ENCODE measurements at places on chromosomes 11 and 22.
A peak's percentile ranks its signal among the peaks of the same experiment; 100 is the strongest.

GRCh38 chr11:57530596-57531507 is at the start of gene TIMM10:
Gene TIMM10, minus strand, starts transcription at chr11:57530754. Its CDS starts 565 bp downstream, at chr11:57530189.
- peak; percentile 99 for DNase-seq

GRCh38 chr11:36622431-36623136 is 24.5 kb upstream of the RAG2 start:
- DNase-seq: peak; percentile 6

- DNase-seq: peak; percentile 30
Observed at GRCh38 chr11:33187998-33188722, 26.9 kb upstream of the CSTF3 start.

- no peak for DNase-seq
Observed at GRCh38 chr11:131767421-131767820, 397.0 kb downstream of the NTM start.

- DNase-seq: no peak
Observed at GRCh38 chr11:64933935-64934681, 1.6 kb downstream of the GPHA2 start.

DNA sequence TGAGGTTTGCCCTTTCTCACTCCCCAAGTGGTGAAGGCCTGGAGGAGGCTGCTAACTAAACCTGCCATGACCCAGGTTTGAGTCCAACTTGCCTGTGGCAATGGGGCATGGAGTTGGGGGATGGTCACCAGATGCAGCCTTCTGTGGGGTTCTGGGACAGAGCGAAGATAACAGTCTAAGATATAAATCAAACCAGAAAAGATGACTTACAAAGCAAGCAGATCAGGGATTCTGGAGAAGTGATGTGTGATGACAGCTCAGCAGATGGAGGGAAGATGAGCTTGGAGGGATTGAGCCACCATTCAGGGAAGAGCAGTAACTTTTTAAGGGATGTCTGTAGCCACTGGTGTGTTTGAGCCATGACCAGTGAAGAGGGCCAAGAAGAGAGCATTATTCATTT is 63.6 kb downstream of the MTNR1B start:
- DNase-seq: no peak

- DNase-seq: peak; percentile 76
Observed at GRCh38 chr11:64316672-64317324, 561 bp downstream of the TRMT112 start.

- peak; percentile 42 for DNase-seq
Observed at GRCh38 chr11:62665599-62666258, 617 bp downstream of the CSKMT start.

DNA sequence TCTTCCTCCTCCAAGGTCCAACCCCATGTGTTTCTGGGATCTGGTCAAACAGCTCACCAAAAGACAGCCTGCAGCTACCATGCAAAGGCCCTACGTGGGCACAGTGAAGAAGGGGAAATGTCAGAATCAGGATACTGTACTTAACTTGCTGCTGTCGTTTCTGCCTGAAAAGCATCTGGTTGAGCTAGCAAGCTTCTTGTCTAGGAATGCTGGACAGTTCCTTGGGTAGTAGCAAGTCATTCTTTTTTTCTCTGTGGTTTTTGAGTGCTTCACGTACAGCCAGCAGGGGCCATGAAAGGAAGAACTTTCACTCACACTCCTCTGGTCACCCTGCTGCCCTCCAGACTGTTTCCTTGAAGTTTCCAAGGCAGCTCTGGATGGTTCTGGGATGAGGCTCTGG is 24.7 kb downstream of the RCOR2 start:
- no peak for DNase-seq

GRCh38 chr22:22085702-22086500 is 103.3 kb upstream of the TOP3B start:
- no peak for DNase-seq

- no peak for DNase-seq
Observed at GRCh38 chr11:106400949-106401570, 323.6 kb downstream of the AASDHPPT start.

DNA sequence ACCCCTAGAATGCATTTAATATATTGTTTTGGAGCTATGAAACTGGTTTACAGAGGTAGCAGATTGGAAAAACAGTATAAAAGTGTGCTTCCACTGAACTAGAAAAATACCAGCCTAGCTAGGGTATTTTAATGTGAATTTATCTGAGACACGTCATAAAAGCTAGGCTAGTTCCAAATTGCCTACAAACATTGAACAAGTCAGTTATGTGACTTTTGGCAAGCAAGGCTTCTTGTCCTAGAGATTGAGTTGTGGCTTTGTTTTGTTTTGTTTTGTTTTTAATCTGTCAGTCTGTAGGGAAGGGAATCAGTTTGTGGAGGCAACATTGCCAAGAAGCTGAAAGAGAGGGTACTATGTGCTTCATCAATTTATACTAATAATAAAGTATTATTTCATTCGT is 24.2 kb downstream of the RTN3 start:
- no peak for DNase-seq

- DNase-seq: peak; percentile 72
Observed at GRCh38 chr22:42461511-42461910, 29.3 kb upstream of the NFAM1 start.

GRCh38 chr11:74739546-74740270 is 8.5 kb upstream of the CHRDL2 start:
- peak; percentile 90 for DNase-seq

Data from GM23338 (cell line).